H54 (cell line): ENCODE measurements at places on chromosomes 1 and 21.

DNA sequence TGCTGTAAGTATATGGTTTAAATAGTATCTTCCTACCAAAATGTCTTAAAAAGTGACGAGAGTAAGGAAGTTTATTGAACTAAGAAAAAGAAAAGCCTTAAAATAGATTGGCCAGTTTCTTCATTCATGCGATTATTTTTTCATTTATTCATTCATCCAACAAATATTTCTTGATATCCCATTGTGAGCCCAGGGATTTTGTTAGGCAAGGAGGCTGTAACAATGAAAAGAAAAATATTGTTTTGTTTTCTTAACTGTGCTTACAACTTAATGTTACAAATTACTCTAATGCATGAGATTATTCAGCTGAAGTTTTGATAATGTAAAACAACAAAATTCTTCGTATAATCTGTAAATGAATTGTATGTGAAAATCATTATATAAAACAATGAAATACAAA, 882.0 kb downstream of the LTN1 start:
- DNase-seq = no peak

- DNase-seq = no peak
Observed at GRCh38 chr1:56496821-56497772, 82.3 kb downstream of the PLPP3 start.

DNA sequence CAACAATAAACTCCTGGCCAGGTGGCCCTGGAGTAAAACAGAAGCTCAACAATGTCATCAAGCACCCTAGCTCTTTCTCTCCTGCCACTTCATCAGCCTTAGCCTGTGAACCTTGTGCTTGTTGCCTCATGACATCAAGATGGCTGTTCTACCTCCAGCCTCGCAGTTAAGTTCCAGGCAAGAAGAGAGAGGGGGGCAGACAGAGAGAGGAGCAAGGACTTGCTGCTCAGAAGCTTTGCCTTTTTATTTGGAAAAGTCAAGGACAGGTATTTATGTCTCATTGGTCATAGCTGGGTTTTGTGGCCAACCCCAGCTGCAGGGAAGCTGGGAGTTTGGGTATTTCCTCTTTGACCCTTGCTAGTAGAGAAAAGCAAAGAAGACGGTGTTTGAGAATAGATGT, 60.3 kb upstream of the GADD45A start:
- no peak for DNase-seq

GRCh38 chr1:230778916-230779590, 31.9 kb downstream of the CAPN9 start:
- no peak for DNase-seq

- no peak for DNase-seq
Observed at GRCh38 chr1:106465666-106466065, 590.8 kb upstream of the PRMT6 start.

GRCh38 chr1:245678860-245679411, 524.2 kb downstream of the KIF26B start:
- DNase-seq = no peak

DNA sequence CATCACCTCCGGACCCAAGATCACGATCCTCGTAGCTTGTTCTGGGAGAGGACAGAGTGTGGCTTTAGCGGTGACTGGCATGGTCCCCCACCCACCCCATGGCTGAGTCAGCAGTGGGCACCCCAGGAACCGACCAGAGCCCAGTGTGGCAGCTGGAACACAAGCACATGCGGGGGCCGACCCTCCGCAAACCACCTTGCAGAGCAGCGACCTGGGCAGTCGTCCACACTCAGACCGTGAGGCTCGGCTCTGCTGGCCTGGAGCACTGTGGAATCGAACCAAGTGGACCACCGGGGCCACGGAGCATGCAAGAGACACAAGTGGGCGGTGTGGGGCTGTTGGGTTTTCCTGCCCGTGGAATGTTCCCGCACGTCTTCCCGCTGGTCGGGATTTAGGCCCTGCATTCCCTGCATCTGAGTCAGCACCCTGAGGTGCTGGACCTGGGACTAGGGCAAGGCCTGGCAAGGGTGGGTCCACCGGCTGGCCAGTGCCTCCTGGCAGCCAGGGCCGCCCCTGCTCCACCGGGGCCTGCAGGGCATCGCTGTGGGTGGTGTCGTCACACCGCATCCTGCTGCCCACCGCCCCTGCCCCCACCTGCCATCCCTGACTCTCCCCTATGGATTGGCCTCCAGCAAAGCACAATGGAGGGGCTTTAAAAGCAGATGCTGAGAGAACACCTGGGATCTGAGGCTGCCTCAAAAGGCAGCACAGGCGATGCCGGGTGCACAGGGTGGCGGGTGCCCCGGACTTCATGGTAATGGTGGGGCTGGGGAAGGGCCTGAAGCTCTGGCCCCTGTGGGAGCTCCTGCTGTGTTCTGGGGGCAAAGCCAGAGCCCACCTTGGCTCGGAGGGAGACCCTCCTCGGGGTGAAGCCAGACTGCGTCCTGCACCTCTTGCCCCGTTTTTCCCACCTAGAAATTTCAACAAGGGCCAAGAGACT, 18.5 kb downstream of the MORN1 start:
- DNase-seq = peak; percentile 80

GRCh38 chr1:236128646-236129178, 13.6 kb upstream of the GPR137B start:
- DNase-seq = no peak

GRCh38 chr1:117820694-117821381, 108.6 kb downstream of the GDAP2 start:
- no peak for DNase-seq

DNA sequence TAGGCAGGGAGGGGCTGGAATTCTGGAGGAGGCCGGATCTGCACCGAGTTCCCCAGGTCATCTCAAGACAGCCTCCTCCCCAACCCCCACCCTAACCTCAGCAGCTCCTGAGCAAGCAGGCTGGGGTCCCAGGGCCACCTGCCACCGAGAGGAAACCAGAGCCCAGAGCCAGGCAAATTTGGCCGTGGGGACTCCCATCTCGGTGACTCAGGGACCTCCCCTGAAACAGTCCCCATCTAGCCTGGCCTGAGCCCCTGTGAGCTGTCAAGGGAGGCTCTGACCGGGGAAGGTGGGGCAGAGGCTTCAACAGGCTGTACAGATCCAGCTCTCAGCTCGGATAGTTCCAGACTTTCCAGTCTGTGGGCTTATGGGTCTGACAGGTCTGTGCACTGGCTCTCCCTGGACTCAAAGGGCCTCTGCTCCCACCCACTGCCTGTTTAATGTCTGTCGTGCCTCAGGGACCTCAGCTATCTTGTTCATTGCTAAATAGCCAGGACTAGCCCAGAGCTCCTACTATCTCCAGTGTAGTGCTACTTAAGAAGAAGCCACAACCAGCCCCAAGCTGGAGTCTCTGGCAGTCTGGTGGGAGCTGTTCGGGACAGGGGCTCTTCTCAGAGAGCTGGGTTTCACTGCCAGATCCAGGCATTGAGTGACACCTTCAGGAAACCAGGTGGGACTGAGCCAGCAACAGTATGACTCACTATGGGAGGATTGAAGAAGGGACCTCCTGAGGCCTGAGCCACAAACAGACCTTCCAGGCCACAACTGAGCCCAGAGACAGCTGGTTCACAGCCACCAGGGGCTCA, 25.6 kb downstream of the MATN1 start:
- peak; percentile 43 for DNase-seq

DNA sequence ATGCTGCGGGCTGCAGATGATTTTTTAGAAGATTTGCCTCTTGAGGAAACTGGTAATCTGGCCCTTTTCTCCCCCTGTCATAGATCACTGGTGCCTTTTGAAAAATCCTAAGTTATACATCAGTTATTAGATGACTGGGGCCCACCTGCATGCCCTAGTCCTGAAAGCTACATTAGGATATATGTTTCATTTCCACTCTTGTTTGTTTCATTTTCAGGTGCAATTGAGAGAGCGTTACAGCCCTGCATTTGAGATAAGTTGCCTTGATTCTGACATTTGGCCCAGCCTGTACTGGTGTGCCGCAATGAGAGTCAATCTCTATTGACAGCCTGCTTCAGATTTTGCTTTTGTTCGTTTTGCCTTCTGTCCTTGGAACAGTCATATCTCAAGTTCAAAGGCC, 8.1 kb upstream of the IFI44 start:
- DNase-seq = no peak

- DNase-seq = peak; percentile 45
Observed at GRCh38 chr1:17725084-17725719, 29.9 kb upstream of the ACTL8 start.

- DNase-seq = no peak
Observed at GRCh38 chr1:238281418-238281817, 390.7 kb upstream of the ZP4 start.

DNA sequence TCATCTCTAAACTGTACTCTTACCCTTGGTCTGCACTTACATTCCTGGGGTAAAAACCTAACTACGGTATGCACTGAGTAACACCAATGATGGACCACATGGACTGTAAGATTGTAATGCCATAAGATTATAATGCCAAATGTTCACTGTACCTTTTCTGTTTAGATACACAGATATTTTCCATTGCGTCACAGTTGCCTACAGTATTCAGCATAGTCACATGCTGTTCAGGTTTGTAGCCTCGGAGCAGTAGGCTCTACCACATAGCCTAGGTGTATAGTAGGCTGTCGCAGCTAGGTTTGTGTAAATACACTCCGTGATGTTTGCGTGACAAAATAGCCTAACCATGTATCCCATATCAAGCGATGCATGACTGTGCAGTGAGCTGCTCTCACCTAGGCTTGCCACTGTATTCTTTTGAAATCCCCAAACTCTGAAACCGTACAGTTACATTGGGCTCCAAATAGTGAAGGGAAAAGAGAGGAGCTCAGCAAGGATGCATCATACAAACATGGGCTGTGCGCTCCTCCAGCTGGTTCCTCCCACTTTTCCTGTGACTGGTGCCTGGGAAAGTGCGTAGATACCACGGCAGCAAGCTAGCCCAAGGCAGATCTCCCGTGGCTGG, 35.2 kb downstream of the CFAP57 start:
- DNase-seq = peak; percentile 28

GRCh38 chr1:74964508-74965102, 169.6 kb upstream of the LHX8 start:
- no peak for DNase-seq

- no peak for DNase-seq
Observed at GRCh38 chr1:87111659-87112371, 197.4 kb downstream of the HS2ST1 start.

- DNase-seq = no peak
Observed at GRCh38 chr1:18707696-18708257, 77.1 kb downstream of the PAX7 start.

DNA sequence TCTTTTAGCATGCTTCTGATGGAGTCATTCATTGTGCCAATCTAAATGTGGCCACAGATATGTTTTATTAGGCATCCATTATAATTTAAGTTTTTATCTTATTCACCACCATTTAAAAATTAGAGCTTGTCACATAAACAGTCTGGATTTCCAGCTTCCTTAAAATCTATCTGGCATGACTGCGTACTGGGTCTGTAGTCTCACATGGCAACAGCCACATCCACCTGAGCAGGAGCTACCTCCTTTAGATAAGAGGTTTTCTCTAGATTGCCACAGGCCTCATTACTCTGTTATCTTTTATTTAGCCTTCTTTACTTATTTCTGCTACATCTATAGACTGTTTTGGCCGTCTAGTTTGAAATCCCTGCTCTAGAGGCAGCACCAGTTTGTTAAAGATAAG, 29.1 kb downstream of the B3GALT2 start:
- DNase-seq = no peak

DNA sequence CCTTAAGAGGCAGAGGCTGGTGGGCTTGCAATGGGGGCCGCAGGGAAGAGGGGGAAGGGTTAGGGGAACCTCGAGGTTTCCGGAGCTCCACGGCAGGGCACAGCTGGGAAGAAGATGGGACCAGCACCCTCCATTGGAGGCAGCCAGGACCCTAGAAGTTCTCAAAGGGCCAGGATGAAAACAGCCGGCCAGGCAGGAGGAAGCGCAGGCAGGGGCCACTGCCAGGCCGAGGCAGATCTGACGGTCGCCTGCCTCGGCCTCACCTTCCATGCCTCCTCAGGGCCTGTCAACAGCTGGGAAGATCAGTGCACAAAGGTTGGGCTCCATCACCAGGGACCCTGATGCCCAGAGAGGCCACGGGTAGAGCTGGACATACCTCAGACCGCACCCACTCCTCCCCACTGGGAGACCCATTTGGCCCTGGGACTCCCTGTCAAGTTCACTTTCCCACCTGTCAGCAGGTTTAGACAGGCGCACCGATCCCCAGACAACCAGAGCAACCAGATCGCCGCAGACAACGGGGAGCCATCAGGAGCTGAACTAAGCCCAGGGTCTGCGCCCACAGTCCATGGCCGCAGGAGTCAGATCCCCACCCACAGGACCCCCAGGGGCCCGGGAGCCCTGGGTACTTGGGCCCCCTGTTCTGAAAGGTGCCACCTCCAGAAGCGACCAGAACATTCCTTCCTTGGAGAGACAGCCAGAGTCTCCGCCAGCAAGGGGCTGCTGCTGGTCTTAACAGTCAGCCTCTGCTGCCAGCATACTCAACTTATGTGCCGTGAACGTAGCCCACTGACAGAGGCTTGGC, 2.2 kb downstream of the SLC19A1 start:
- no peak for DNase-seq

DNA sequence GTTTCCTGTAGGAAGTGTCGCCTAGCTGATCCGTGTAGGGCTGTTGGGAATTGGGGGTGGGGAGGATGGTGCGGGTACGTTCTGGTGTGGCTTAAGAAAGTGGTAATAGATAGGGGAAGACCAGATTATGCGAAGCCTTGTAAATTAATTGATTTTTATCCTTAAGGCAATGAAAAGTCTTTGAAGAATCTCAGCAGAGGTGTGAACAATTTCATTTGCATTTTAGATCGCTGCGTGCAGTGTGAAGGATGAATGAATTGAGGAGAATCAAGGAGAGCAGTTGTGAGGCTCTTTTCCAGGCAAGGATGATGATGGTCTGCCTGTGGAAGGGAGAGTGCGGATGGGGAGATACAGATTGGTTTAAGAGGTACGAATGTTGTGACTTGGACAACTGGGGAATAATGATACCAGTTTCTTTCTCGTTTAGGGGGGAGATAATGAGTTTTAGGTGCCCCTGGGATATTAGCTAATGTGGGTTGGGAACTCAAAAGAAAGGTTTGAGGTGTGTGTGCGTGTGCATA, 813 bp upstream of the DEDD start:
- DNase-seq = no peak

- no peak for DNase-seq
Observed at GRCh38 chr1:11078631-11079030, 18.8 kb upstream of the SRM start.

DNA sequence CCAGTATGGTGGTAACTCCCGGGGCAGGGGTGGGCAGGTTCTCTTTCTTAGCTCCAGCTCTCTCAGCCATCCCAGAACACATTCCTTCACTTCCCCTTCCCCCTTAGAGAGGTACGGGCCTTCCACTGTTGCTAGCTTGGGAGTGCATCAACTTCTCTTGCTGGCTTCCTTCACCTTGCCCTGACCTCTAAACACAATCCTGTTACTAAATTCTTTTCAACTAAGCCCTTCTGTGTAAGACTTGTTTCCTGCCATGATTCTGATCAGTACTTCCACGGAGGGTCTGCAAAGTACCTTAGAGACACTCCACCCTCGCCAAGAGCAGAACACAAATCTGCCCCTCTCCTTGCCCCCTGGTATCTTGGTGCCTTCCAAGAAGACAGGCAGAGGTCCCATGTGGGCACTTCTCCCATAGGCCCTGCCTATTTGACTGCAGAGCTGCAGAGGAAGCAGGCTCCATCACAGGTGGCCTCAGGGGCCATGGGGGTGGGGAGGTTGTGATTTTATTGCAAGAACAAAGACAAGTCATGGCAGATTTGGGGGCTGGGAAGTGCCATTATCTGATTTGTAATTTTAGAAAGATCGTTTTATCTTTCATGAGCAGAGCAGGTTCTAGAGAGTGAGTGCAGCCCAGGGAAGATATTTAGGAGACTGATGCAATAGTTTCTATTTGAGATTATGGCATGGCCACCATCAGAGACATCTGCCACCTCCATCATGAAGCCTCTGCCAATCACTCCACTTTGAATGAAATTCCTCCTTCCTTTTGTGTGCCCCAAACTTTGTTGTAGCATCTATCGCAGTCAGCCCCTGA, 182.5 kb upstream of the JUN start:
- no peak for DNase-seq
